Stomach (tissue), 19 donors: ENCODE measurements at places on chromosomes 6 and 20. TPM values are rescaled to one million over a fixed set of nuclear protein-coding genes. Genes with fewer than 3 reads are reported as not detected.

CTAGE9 gene
- total RNA-seq = not detected

PLG gene
- not detected for total RNA-seq

LY86 gene
- 2.6 TPM for total RNA-seq

SMOC2 gene
- 261 TPM for total RNA-seq

GSTA2 gene
- 0.89 TPM for total RNA-seq

TFAP2C gene
- total RNA-seq = 0.18 TPM

PSMG4 gene
- total RNA-seq = 7.0 TPM

DEFB113 gene
- total RNA-seq = not detected

NRM gene
- total RNA-seq = 1.7 TPM

MATN4 gene
- 0.37 TPM for total RNA-seq

PHACTR3 gene
- total RNA-seq = not detected

COL11A2 gene
- 0.87 TPM for total RNA-seq

TP53INP2 gene
- total RNA-seq = 10.7 TPM

RAMACL gene
- 3.5 TPM for total RNA-seq

EPPIN gene
- not detected for total RNA-seq

COQ3 gene
- 4.0 TPM for total RNA-seq
